ENCODE measurements at places on chromosomes 3 and 15. TPM values are rescaled to one million over a fixed set of nuclear protein-coding genes. Genes with fewer than 3 reads are reported as not detected.
A peak's percentile ranks its signal among the peaks of the same experiment; 100 is the strongest.

The GPR15 gene
- total RNA-seq, result not detected

The APOD gene
- total RNA-seq, result 301 TPM

GRCh38 chr3:13198264-13198879, 125.1 kb upstream of the IQSEC1 start:
- no peak for DNase-seq

GRCh38 chr3:150414959-150415358, 6.9 kb downstream of the TSC22D2 start:
- DNase-seq, result no peak

DNA sequence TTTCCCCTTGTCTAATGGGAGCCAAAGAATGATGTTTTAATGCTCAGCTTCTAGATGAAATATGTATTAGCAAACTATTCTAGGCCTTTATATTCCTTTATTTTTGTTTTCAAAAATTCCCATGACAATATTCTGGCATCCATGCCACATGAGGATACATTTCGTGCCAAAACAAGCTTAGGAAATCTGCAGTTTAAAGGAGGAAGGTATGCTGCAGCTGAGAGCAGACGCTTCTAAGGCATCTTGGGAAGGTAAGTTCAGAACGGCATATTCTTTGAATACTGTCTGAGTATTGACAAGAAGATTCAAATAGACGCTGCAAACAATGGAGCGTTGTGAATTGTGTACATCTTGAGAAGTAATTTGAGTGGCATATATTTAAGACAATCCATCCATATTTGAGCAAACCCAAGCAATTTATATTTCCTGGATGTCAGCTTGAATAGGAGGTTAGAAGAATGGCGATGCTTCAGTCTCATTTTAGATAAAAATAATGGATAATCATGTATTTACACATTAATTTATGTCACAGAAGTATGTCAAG, 158.6 kb downstream of the RAP2B start:
- no peak for DNase-seq

DNA sequence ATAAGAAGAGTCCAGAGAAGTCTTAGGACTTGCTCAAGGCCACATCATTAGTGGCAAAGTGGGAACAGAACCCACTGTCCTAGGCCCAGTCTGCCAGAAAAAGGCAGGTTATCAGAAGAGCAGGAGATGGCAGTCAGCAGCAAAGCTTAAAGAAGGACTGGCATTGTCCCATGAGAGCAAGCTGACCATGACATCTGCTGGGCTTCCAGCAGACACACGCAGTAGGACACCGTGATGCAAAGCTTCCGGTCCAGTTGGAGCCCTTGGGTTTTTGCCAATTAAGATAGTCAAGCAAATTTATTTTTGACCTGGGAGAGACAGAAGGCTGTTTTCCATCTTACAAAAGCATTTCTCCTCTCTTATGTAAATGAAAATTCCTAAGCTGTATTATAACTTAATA, 42.1 kb downstream of the ZBTB38 start:
- no peak for DNase-seq

DNA sequence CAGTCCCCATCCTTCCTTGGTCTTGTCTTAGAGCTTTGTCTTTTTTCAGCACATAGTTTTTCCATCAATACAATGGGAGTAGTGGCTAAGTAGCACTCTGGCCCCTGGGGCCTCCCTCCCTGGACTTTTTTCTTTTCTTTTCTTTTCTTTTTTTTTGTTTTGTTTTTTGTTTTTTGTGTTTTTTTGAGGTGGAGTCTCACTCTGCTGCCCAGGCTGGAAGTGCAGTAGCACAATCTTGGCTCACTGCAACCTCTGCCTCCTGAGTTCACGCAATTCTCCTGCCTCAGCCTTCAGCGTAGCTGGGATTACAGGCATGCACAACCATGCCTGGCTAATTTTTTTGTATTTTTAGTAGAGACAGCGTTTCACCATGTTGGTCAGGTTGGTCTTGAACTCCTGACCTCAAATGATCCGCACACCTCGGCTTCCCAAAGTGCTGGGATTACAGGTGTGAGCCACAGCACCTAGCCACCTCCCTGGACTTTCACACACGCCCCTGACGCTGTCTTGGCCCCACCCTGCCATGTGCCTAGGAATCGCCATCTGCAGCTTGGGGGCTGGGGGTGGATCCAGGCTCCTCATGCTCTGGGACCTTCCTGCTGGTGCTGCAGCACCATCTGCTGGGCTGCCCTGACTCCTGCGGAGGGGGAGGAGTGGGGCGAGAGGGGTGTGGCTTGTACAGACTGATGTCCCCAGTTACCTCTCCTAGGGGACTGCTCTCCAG, 2.8 kb downstream of the C15orf39 start:
- peak; percentile 97 for DNase-seq

All from aorta (tissue), 5 donors.